NCI-H2081 treated with DMSO at 0.1 percent for 48 hours (cell line): ENCODE measurements at places on chromosomes 1 and 21.
A peak's percentile ranks its signal among the peaks of the same experiment; 100 is the strongest.

DNA sequence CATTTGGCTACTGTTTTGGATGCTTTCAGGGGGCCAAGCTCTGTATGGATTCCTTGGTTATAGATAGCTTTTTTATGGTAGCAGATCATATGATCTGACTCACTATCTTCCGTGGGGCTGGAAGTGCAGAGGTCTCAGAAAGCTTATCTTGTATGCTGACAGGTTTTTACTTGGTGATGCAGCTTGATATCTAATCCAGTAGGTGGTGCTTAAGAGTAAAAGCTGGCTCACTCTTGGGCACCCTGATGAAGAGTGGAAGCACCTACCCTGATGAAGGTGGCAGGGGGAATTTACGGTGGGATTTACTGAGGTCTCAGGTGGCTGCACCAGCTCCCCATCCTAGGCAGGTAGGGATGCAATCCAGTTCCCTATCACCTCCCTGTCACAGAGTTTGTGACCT, 151.2 kb downstream of the PTBP2 start:
- no peak for DNase-seq

DNA sequence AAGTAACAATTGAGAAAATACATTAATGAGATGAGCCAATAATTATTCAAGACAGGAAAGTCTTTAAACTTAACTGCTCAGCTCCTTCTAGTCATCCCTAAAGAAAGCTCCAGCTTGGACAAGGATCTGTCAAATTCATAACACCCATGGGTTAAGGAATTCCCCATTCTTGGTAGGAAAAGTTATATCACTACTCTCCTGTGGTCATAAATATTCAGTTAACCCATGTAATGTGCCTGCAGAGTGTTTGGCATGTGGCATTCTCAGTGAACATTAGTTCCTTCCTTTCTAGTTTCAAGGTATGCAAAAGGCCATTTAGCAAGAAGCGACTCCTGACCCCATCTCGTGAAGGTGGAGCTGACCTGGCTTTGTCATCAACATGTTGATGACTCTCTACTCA, 76.7 kb upstream of the VCAM1 start:
- no peak for DNase-seq

DNA sequence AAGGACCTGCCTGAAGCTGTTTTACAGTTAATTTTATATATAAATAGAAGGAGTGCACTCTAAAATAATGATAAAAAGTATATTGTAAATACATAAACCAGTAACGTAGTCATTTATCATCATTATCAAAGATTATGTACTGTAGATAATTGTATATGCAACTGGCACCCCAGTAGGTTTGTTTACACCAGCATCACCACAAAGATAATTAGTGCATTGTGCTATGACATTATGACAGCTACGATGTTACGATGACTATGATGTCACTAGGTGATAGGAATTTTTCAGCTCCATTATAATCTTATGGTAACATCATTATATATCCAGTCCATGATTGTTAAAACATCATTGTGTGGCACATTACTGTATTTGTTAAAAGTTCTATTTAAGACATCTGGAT, 185.2 kb downstream of the LBR start:
- DNase-seq = peak; percentile 56

GRCh38 chr1:3114846-3115245, 45.8 kb downstream of the PRDM16 start:
- no peak for DNase-seq

DNA sequence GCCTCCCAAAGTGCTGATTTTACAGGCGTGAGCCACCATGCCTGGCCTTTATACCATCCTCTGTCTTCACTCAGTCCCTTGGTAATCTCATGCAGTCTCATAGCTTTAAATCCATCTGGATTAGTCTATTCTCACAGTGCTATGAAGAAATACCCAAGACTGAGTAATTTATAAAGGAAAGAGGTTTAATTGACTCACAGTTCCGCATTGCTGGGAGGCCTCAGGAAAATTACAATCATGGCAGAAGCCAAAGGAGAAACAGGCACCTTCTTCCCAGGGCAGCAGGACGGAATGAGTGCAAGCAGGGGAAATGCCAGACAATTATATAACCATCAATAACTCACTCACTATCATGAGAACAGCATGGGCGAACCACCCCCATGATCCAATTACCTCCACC, 49.1 kb upstream of the CPLANE2 start:
- no peak for DNase-seq

DNA sequence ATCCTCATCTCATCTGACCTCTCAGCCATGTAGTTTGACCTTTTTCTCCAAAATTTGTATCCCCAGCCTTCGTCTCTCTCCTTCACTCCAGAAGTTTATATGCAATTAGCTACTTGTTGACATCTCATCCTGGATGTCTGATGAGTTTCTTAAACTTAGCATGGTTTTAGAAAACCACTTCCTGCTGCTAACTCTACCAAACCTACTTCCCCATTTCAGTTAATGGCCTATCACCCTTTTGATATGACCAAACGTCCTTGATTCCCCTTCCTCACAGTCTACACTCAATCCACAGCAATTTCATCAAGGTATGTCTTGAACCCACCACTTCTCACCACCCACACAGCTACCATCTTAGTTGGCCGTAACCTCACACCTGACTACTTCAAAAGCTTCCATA, 121.9 kb downstream of the LRRC40 start:
- no peak for DNase-seq

- no peak for DNase-seq
These were observed 31.2 kb upstream of the RGL1 start for GRCh38 chr1:183773482-183774274.

- DNase-seq = no peak
These were observed 31.1 kb downstream of the ERI3 start for GRCh38 chr1:44323947-44324346.

GRCh38 chr1:11740258-11741192, 4.6 kb downstream of the AGTRAP start:
- DNase-seq = no peak

DNA sequence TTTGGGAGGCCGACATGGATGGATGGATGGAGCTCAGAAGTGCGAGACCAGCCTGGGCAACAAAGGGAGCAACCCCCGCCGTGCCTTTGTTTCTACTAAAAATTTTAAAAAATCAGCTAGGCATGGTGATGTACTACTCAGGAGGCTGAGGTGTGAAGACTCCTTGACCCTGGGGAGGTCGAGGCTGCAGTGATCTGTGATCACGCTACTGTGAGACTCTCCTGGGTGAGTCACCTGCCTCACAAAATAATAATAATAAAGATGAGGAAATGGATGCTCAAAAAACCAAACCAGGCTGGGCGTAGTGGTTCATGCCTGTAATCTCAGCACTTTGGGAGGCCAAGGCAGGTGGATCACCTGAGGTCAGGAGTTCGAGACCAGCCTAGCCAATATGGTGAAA, 19.2 kb downstream of the DSTYK start:
- no peak for DNase-seq

GRCh38 chr1:3518256-3518655, 63.8 kb downstream of the ARHGEF16 start:
- no peak for DNase-seq

DNA sequence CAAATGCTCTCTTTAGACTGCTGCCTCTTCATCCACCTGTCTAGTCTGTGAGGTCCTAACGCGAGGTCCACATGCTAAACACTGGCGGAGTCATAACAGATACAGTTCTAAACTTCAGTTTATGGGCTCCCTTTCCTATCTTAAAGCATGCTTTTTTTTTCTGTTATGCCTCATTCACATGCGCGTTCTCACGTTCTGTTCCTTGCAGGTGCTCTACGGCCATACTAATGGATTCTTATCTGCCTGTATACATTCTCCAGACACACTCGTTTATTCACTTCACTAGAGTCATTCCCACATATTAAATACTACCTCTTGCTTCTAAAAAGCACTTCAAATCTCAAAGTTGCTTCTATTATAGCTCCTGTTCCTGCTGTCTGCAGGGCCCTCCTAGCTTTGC, 38.7 kb downstream of the PHC2 start:
- no peak for DNase-seq

DNA sequence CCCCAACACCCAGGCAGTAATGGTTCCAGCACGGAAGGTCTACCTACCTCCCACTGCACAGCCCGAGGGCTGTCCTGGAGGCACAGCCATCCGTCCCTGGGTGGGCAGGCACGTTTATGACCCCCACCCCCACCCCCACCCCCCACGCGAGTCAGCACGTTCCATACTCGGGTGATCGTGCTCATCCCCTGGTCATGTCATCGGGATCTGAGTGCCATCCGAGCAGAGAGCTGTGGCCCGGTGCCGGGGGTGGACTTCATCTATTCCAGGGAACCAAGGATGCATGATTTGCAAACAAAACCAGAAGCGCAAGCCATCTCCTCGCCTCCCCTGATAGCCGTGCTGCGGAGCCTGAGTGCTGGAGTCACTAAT, 1.1 kb downstream of the TSPEAR start:
- DNase-seq = no peak
